DMS53 (cell line): ENCODE measurements at places on chromosomes 6 and 20.
A peak's percentile ranks its signal among the peaks of the same experiment; 100 is the strongest.

DNA sequence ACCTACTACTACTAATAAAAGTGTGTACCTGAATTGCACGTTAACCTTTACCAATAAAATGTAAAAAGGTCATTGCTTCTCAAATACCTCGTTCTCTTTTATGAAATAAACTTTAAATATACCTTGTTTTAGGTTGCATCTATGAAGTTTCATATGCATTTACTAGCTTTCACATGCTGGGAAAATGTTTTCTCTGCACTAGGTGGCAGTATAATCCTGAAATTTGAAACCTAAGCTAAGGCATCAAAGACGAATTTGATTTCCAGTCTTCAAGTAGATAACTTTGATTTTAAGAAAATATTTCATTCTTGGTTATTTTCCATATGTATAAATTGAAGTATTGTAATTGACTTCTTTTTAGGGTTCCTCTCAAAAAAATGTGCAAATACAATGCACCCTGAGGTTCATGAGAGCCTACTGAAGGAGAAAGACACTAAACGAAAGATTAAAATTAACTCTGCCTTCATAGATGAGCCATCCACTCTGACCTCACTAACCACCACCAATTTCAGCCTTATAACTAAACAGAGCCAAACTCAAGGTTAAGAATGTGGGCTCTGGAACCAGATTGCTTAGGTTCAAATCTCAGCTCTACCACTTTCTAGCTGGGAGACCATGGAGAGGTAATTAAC is 7.3 kb upstream of the COL9A1 start:
- DNase-seq, result peak; percentile 74

DNA sequence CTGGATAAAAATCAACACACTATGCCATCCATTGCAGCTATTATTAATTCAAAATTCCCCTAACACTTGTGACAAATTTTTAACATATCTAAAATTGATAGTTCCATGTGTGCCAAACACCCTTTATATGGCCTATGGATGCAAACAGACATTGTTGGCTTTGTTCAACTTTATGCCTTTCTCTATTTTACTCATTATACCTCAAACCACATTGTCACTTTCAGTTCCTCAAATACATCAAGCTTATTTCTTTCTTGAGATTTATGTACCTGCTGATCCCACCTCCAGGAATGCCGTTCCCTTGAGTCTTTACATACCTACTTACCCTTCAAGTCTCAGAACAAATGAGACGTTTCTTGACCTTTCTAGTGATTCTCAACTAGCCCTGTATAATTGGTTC is 193.5 kb upstream of the PLN start:
- no peak for DNase-seq

DNA sequence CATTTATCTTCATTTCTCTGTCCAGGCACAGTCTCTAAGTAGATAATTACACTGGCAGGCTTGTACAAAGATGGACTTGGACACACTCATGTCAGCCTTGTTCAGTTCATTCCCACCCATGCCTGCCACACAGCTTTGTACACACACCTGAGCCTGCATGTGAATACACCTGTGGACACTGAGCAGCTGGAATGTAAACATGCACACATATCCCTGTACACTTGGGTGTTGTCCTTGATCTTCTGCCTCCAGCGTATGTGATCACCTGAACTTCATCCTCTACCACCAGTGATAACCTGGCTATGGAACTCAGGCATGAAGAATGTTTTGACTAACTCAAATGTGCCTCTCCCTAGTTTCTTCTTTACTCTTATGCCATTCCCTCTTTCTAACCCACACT is 190.6 kb downstream of the DHX35 start:
- DNase-seq, result no peak

- DNase-seq, result no peak
Measured at GRCh38 chr6:145278163-145278807, 457.0 kb downstream of the EPM2A start.
